Omental fat pad (tissue), 4 donors: ENCODE measurements at places on chromosomes 1 and 21.
A peak's percentile ranks its signal among the peaks of the same experiment; 100 is the strongest.

GRCh38 chr21:35159881-35160280 lies 110.8 kb upstream of the RUNX1 start:
- no peak for DNase-seq

DNA sequence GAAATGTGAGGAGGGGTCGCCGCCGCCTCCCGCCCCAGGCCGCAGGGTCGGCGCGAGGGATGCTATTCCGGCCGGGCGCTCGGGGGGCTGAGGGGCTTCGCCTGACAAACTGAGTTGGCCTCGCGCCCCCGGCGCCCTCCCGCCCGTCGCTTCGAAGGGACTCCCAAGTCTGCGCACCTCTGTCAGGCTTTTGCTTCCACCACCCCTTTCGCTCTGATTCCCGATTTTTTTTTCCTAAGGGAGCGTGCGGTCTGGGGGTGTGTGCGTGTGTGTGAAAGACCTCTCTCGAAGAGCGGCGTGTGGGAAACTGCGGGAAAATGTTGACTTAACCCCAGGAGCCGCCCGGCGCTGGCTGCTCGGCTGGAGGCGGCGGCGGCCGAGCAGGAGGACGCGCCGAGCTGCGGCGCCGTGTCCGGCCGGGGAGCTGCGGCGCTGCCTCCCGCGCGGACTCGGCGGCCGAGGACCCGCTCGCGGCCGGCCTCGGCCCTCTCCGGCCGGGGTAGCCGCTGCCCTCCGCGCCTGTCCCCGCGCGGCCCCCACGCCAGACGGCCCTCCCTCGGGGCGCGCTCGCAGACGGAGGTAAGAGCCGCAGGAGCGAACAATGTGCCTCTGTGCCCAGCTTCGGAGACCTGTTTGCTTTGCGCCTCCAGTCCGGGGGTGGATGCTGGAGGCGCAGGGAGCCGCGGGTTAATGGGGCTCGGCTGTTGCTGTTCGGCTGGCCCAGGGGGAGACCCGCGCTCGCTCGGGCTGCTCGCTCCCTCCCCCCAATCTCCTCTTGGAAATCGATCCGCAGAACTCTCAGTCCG lies 1.1 kb downstream of the ADGRL2 start:
- DNase-seq = no peak

DNA sequence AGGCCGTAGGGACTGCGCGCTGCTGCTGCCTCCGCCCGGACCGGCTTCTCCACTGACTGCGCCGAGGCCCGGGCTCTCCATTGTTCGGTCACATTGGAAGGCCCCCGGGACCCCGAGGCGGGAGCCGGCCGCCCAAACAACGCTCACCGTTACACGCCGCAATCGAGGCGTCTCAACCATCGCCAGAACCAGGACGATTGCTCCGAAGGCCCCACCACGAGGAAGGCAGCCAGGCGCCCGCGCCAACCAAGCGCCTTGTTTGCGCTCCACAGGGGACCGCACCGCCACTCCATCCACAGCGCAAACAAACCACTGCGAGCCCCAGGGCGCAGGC lies 595 bp downstream of the GLUL start:
- no peak for DNase-seq

DNA sequence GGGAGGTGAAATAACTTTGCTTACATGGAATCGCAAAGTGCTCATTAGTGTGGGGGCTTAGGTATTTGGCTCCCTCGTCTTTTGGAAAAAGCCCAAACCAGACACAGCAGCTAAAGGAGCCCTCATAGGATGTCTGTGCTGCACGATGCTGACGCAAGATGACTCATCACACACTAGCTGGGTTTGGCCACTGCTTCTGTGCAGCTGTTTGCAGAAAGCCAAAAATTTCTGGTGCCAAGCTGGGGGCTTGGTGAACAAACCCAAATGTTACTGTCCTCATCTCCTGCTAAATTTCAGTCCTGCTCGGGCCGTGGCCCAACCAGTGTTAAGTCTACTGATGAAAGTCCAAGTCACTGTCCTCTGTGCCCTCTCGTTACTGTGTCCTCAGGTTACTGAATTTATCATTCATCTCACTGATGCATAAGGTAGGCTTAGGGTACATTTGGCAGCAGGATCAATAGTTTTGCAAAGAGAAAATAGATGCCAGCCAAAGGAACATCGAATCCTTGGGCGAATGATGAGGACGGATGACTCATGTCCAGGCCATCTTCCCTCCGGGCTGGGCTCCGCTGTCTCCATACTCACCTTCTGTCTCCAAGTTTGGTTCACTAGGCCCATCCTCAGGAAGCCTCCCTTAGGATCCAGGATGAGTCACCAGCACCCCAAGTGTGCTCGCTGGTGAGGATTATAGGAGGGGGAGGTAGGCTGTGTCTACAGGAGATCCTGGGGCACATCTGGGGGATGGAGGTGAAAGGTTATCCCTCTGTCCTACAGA lies 177.7 kb downstream of the ADSS2 start:
- DNase-seq = peak; percentile 43

DNA sequence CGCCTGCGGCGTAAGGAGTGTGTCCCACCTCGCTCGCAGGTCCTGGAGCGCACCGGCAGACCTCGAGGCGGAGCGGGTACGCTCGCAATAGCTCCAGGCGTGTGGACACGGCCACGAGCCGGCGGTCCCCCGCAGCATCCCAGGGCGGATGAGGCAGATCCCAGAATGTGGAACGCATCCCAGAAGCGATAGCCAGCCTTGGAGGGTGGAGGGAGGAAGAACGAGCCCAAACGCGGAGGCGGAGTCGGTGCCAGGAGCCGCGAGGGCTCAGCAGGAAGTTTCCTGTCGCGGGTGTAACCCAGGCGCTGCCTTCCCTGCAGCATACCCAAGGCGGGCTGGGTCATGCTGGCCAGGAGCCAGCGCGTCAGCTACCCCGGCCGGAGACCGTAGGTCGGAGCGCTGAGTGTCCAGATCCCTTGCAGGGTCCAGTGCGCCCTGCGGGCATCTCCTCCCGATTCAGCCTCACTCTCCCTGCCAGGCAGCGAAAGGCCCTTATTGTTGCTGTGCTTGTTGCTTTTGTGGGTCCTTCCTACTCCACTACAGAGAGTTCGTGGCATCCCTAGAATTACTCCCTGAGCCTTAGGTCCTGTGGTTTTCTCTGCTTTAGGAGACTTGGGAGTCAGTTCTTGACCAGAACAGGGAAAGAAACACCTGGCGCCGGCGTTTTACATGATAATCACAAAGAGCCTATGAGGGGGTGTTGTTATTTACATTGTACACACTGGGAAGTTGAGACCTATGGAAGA lies 27.7 kb downstream of the STYXL2 start:
- DNase-seq = no peak

DNA sequence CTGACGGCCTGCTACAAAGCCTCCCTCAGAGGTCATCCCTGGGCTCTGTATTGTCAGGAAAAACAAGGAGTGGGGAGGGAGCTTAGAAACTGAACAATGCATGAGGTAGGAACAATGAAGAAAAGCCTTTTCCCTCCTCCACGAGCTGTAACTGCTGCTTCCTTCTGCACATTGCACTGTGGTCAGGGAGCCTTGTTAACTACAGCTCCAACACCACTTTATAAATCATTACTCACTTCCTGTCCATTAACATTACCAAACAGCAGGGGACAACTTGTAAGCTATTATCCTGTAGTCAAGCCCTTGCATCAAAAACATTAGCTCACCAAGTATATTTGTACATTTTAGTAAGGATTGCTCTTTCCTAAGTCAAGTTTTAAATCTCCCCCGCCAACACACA lies 336.0 kb upstream of the NR5A2 start:
- no peak for DNase-seq

GRCh38 chr1:212953321-212953720 lies 3.0 kb downstream of the VASH2 start:
- no peak for DNase-seq

DNA sequence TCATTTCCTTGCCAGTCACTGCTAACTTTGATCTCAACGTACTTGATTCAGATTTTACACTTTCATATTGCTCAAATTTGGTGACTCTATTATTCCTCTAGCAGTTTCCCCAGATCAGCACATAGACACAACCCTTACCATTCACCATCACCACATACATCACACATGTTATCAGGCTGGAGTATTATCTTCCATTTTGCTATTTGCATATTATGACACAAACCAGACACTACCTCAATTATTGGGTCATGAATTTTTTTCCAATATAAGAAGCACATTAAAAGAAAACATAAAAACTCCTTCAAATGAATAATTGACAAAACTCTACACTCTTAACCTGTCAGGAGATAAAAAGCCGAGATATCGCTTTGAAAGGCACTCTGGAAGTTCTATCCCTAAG lies 1166.7 kb upstream of the B3GALT2 start:
- no peak for DNase-seq

- no peak for DNase-seq
Measured at GRCh38 chr1:27713139-27713725, 12.5 kb upstream of the FAM76A start.

GRCh38 chr1:219621047-219621786 lies 8.3 kb upstream of the ZC3H11B start:
- DNase-seq = no peak

GRCh38 chr1:6634371-6635052 lies 9.8 kb downstream of the THAP3 start:
- DNase-seq = no peak

- no peak for DNase-seq
Measured at GRCh38 chr21:21101911-21102310, 103.7 kb downstream of the NCAM2 start.

DNA sequence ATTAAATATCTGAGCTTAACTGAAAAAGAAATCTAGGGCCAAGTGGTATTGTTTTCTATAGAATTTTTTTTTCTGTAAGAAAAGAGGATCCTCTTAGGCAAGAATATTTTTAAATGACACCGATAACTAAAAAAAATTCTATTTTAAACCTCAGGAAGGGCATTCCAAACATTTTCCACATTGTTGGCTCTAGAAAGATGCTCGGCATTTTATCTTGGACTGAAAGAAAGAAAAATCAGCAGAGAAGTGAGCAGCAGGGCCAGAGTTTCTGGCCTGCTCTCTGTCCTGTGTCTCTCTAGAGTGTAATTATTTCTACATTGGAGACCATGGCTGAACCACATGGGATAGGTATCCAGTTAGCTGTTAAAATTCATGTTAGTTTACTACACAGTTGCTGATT lies 192.5 kb upstream of the GREM2 start:
- DNase-seq = no peak

- no peak for DNase-seq
Measured at GRCh38 chr21:42381347-42381984, 14.4 kb downstream of the TMPRSS3 start.

DNA sequence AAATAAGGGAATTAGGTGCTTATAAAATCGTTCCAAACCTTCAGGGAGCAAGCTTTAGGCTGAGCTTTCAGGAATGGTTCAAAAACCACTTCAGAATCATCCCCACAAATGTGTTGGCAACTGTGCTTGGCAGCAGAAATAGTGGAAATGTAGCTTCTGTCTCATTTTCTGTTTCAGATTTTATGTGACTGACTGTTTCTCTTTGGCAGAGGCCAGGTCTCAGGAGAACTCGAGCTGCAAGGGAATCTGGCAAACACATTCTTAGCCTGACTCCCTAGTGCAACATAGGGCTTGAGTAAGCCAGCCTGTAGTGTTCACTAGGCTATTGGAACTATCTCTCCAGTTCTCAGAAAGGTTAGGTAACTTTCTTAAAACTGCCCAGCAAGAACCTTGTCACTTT lies 128.6 kb downstream of the PLA2G4A start:
- DNase-seq = no peak

GRCh38 chr1:44786138-44786840 lies 1.7 kb downstream of the BEST4 start:
- DNase-seq = no peak

- no peak for DNase-seq
Measured at GRCh38 chr1:219927956-219928790, at the start of gene SLC30A10. TSS of gene SLC30A10 (minus strand) at chr1:219928557. CDS start at chr1:219928440, 117 bp downstream.

GRCh38 chr1:88098881-88099280 lies 585.2 kb upstream of the PKN2 start:
- DNase-seq = no peak

GRCh38 chr1:88503646-88504045 lies 180.4 kb upstream of the PKN2 start:
- no peak for DNase-seq

DNA sequence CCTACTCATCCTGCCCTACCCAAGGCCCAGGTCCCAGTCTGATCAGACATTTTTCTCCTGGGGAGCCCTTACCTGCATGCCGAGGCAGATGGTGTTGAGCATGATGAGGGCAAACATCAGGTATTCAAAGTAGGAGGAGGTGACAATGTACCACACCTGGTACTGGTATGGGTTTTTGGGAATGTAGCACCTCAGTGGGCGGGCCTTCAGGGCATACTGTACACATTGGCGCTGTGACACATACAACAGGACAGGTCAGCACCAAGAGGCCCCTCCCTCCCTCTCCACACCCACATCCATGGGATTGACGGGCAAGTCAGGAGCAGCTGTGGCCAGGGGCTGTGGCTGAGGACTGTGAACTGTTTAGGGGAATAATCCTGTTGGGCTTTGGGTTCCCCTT lies 37.1 kb upstream of the KIF21B start:
- no peak for DNase-seq

- no peak for DNase-seq
Measured at GRCh38 chr1:160987359-160988050, 32.9 kb upstream of the ITLN2 start.

DNA sequence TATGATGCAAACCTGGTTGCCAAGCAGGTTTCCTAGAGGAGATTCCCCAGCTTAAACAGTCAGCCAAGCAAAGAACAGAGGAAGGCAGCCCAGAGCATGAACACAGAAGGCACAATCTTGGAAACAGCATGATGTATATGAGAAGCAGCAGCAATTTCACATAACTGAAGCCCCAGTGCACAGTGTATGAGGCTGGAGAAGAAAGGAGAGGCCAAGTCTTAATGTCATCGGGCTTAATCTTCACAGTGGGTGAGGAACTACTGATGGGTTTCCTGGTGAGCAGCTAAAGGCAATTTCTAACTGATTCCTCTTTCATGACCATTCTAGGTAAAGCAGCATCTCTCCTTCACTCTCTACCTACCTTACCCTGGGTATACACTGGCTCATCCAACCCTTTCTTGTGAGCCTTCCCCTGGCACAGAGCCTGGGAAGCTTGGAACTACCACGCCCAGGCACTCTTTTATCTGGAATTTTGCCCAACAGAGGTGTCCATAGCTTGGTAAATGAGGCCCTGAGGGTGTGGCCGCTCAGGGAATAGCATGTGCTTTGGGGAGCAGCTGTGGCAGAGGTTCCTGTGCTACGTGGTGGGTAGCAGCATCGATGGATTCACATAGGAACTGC lies 22.0 kb downstream of the FYB2 start:
- DNase-seq = no peak

GRCh38 chr1:151809290-151809984 lies 4.2 kb upstream of the LINGO4 start:
- DNase-seq = no peak

DNA sequence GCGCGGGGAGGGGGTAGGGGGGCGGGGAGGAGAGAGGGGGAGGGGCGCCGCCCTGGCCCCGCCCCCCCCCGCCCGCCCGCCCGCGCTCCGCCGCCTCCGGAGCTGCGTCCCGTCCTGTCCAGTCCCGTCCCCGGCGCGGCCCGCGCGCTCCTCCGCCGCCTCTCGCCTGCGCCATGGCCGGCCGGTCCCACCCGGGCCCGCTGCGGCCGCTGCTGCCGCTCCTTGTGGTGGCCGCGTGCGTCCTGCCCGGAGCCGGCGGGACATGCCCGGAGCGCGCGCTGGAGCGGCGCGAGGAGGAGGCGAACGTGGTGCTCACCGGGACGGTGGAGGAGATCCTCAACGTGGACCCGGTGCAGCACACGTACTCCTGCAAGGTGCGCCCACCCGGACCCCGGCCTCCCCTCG lies at the start of gene AGRN:
Gene AGRN, plus strand, starts transcription at position 121 of the 405 bp plus-strand sequence. Its CDS starts 53 bp downstream, at position 174.
- no peak for DNase-seq
